GM23248 (cell line): ENCODE measurements at places on chromosomes 2 and 18. TPM values are rescaled to one million over a fixed set of nuclear protein-coding genes. Genes with fewer than 3 reads are reported as not detected.

- no peak for DNase-seq
These were observed 45.4 kb downstream of the ARMC9 start for GRCh38 chr2:231243866-231244265.

The CNGA3 gene
- 0.20 and 0.30 TPM in 2 replicates for polyA plus RNA-seq

DNA sequence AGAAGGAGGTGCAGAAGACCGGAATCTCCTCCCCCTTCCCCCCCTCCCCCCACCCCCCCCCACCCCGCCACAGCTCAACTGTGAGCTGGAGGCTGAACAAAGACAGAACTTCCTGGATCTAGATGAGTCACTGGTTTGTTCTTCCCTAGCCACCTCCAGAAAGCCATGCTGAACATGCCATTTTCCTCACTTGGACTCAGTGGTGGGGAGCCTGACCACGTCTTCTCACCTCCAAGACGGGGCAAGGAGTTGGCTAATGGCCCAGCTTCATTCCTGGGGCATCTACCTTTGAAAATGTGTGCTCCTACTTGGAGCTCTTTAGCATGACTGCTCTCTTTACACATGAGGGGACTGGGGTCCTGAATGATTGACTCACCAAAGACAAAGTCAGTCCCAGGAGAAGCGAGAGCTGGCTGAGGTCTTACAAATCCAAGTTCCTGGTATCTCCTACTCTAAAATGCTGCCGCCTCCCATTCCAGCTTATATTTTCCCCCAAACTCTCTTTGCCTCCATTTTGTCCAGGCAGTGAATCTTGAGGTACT is 22.6 kb upstream of the FZD5 start:
- peak; percentile 74 for DNase-seq

The SMYD5 gene
- polyA plus RNA-seq: 15.0 and 17.5 TPM in 2 replicates

- DNase-seq: no peak
These were observed 353.6 kb upstream of the FSIP2 start for GRCh38 chr2:185384822-185385560.
